ENCODE measurements at places on chromosomes 5 and 9.

DNA sequence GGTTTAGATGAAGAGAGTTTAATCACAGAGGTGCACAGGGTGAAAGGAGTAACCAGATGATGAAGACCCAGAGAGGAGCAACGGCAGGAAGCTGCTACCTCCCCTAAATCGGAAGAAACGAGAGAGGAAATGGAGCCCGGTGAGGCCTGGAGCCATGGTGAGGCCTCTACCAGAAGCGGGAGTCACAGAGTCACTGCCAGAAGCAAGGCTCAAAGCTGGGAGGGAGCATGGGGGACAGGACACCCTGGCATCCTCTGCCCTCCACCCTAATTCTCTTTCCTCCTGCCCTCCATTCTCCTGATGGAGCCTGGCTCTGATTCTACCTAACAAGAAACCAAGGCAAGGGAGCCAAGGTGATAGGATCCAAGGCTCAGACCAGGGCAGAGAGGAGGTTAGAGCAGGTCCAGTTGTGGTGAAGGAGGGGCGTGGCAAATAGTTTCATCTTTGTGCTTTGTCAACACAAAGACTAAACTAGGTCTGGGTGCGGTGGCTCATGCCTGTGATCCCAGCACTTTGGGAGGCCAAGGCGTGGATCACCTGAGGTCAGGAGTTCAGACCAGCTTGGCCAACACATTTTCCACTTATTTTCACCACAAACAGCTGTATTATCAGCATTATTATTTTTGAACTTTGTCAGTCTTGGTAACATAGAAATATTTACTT is 134.4 kb upstream of the RAI14 start:
- DNase-seq: no peak

DNA sequence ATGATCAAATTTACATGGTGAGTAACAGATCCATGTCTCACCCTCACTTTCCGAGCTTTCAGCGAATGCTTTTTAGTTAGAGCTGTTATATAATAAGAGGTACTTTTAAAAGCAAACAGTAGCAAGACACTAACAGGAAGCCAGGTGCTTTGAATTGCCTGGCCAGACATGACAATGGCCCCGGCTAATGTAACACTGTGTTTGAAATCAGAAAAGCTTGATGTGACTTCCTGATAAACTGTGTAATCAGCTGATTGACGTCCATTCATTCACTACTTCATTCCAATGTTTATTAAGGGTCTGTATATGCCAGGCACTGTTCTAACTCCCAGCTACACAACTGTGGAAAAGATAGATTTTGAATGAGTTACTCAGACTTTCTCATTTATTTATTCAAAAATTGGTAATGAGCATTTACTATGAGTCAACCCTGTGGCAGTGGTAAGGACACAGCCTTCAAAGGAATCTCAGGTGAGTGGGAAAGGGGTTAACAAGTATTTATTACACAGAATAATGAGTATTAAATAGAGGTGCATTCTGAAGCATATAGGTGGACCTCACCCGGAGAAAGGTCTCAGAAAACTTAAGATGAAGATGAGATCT is 26.6 kb downstream of the DPYSL3 start:
- no peak for DNase-seq

DNA sequence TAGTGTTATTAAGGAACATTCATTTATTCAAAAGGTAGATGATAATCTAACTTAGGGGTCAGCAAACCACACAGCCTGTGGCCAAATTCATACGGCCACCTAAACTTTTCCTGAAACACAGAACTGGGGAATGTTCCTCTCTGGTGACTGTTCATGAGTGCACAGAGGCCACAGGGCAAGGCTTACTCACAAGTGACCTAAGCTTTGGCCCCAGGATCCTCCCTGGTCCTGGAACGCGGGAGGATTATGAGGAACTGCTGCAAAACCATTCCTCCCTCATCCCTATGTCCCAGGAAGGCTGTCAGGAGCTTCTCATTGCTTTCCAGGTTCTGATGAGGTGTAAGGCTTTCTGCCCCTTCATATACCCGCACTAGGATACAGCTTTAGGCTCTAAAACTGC is 397.6 kb downstream of the SEMA5A start:
- no peak for DNase-seq

DNA sequence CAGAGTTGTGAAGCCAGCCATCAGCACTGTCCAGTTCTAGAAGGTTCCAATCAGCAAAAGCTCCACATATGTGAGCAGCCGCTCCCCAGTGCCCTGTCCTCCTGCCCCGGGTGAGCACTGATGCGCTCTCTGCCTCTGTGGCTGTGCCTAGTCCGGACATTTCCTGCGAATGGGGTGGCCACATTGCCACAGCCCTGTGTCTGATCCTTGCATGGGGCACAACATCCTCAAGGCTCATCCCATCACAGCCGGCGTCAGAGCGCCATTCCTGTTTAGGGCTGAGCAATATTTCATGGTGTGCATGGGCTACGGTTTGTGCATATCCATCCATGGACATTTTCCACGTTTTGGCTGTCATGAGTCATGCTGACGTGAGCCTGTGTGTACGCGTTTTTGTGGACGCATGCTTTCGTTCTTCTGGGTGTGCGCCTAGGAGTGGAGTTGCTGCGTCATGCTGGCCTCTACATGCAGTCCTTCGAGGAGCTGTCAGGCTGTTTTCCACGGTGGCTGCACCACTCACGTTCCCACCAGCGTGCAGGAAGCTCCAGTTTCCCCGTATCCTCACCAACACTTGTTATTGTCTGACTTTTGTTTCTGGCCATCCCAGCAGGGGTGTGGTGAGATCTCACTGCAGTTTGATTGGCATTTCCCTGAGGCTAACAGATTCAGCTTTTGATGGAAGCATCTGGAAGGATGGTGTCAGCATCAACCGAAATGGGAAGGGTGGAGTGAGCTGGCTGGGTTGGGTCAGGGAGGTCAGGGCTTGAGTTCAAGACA is 9.7 kb upstream of the SLC6A18 start:
- DNase-seq: no peak

DNA sequence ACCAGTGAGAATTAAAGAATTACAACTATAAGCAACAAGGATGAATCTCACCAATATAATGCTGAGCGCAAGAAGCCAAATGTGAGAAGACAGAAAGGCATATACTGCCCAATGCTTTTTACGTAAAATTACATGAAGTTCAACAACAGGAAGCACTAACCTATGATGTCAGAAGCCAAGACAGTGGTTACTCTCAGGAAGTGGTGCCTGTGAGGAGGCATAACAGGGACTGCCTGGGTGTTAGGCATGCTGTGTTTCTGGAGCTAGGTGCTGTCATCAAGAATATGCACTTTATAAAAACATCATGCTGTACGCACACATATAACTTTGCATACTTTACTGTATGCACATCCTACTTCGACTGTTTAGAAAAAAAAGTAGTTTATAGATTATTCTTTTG is 30.1 kb downstream of the FRMD3 start:
- no peak for DNase-seq

- no peak for DNase-seq
These were observed 298.3 kb downstream of the BNC2 start for GRCh38 chr9:16572005-16572734.

- no peak for DNase-seq
These were observed 7.8 kb upstream of the GPX8 start for GRCh38 chr5:55151923-55152842.

GRCh38 chr9:84062538-84062937 is 81.9 kb downstream of the RMI1 start:
- no peak for DNase-seq

- no peak for DNase-seq
These were observed 60.0 kb upstream of the FER start for GRCh38 chr5:108687595-108688200.

DNA sequence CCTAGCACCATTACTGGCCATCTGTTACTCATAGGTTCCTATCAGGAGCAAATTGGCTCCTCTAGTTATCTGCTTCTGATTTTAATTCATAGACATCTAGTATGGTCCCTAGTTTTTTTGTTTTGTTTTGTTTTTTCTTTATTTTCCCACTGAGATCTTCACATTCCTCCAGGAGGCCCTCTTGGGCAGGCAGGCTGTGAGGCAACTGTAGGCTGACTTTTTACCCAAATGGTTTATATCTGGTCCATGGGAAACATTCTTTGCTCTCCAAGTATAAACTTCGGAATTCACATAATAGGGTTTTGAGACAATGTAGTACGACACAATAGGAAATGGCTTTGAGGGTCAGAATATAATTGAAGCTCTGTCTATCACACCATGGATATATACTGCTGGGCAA is 250.9 kb upstream of the DAB2 start:
- no peak for DNase-seq

DNA sequence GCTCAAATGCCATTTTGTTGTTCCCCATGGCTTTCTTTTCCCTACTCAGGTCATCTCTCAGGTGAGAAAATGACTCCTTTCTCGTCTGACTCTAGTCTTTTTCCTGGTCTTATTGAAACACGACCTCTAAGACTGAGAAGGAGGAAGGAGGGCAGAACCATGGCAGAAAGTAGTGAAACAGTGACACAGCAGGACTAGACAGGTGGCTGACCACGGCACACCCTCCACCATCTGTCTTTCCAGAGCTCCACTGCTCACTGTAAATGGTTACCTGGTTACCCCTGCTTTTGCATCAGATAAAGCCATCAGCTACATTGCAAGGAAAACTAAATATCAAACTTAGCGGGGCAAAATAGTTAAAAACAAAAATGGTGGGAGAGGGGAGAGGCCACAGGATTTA is 30.9 kb downstream of the NR4A3 start:
- no peak for DNase-seq

- no peak for DNase-seq
These were observed 11.6 kb downstream of the PTCH1 start for GRCh38 chr9:95505072-95505716.

GRCh38 chr9:13992138-13993088 is 321.5 kb downstream of the NFIB start:
- DNase-seq: no peak

GRCh38 chr5:61346511-61346910 is 14.5 kb downstream of the ZSWIM6 start:
- DNase-seq: no peak

GRCh38 chr5:78327761-78328510 is 32.5 kb upstream of the SCAMP1 start:
- no peak for DNase-seq

DNA sequence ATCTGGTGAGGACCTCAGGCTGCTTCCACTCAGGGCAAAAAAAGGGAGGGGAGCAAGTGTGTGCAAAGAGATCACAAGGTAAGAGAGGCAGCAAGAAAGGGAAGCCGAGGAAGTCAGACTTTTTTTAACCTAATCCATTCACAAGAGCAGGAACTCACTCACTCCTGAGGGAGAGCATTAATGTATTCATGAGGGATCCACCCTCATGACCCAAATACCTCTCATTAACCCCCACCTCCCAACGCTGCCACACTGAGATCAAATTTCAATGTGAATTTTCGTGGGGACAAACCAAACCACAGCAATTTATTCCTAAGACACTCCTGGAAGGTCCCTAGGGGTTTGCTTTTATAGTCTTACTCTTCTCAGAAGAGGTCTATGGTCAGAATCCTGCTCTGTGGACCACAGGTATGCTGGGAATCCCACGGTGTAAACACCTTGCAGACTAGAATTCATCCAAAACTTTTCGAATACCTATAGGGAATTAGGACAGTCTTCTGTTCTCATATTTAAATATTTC is 108.7 kb downstream of the HSD17B3 start:
- no peak for DNase-seq

DNA sequence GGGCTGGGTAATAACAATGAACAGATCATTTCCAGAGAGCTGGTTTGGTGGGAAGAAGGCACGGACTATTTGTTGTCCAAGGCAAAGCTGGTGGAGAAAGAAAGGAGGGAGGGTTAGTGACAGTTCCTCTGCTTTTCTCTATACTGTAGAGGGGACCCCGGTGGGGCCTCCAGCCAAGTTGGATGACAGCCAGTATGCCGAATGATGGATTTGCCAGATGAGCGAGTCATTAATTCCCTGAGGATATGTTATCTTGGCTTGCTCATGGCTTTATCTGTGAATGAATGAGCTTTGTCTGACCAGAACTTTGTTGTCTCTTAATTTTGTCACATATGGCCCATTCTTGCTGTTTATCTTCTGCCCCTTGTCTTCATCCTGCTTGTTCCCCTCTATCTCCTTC is 158.6 kb upstream of the GLRA1 start:
- no peak for DNase-seq

- no peak for DNase-seq
These were observed 161.8 kb downstream of the AUH start for GRCh38 chr9:91199739-91200497.

- no peak for DNase-seq
These were observed 221.0 kb downstream of the TSSK1B start for GRCh38 chr5:113213551-113214425.

DNA sequence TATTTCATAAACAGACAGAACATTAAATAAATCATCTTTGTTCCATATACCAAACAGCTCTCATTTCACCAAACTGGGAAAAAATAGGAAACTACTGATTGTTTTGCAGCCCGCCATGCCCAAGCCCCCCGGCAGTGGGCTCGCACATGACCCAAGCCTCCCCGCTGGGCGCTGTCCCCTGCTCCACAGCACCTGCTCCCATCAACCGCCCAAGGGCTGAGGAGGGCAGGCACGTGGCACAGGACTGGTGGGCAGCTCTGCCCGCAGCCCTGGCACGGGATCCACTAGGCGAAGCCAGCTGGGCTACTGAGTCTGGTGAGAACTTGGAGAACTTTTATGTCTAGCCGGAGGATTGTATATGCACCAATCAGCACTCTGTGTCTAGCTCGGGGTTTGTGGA is 554.8 kb upstream of the CCNG1 start:
- no peak for DNase-seq

- no peak for DNase-seq
These were observed 11.2 kb downstream of the ADAMTS2 start for GRCh38 chr5:179333796-179334761.

DNA sequence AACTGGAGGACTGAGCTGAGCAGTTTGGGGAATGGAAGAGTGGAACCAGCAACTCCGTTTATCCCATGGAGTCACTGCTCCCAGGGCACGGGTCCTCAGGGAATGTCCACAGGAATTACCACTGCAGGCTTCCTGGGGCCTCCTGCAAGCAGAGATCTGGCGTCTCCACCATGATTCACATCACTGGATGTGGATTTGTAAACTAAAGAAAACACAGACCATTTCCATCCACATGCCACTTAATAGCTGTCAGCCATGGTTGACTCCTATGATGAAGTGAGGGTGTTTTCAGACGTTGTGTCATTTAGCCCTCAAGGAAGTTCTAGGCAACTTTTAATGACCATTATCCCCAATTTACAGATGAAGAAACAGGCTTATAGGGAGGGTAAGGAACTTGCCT is 30.2 kb downstream of the SNCAIP start:
- DNase-seq: no peak

DNA sequence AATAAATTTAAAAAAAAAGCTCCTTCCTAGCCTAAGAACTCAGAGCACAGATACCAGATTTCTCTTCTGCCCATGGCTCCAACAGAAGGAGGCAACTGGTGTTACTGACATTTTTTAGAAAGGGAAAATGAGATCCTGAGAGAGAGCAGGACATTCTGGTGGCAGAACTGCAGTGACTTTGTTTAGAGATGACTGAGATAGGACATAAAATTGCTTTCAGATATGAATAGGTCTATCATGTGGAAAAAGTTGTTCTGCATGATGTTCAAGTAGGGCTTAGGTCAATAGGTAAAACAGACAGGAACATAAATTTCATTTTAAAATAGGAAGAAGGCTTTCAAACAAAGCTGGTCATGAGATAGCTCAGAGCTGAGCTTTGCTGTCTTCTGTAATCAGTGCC is 49.6 kb downstream of the NIPAL4 start:
- no peak for DNase-seq

Data from amniotic stem cell (primary cell).